ENCODE measurements at places on chromosomes 13 and 19.

- no peak for DNase-seq
Observed at GRCh38 chr13:42649831-42650230, 75.9 kb downstream of the TNFSF11 start.

DNA sequence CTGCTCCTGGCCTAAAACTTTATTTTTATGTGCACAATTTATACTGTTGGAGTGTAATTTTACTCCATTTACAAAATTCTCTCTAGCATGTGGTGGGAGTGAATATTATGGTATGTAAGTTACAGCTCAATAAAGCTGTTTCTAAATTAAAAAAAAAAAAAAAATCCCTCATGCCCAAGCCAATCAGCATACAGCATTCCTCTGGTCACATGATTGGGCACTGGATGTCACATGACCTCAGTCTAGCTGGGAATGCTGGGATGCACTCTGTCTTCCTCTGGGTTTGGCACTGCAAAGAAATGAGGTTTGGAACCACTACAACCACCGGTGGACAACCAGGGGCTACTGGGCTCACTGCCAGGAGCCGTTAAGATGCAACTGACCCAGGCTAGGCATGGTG is 67.6 kb downstream of the ZNF557 start:
- no peak for DNase-seq

- DNase-seq = peak; percentile 56
Observed at GRCh38 chr13:20924758-20925394, 22.3 kb upstream of the XPO4 start.

DNA sequence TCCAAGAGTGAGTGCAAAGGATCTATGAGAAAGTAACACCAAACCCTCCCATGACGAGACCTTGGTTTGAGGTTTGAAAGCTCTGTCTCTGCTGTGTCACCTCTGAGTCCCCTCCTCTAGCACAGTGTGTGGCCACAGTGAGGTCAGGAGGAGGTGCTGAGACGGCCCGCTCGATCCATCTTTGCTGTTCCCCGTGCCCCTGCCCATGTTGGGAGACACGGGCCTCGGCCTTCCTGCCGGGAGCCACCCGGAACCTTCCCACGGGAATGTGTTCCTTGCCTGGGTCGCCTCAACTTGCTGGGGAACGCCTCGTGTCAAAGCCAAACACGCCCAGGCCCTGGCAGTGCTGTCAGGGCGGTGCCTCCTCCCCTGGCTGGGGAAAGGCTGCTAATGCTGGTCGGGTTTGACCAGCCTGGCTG is 10.1 kb downstream of the NANOS3 start:
- DNase-seq = no peak

DNA sequence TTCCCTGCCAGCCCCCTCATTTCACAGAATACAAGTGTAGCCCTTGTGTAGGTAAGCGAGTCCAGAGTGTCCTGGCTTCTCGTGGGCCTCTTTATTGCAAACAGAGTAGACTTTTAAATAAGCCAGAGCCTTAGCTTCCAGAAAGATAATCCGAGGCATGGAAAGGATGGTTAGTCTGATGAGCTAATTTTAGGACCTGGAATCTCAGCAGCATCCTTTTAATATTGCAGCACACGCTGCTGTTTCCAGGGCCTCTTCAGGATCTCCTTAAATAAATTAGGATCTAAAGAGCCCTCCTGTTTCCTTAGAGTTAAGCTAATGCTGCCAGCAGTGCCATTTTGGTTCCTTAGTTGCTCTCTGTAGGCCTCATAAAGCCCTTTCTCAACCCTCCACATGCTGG is 99.2 kb downstream of the RFC3 start:
- no peak for DNase-seq

- no peak for DNase-seq
Observed at GRCh38 chr19:55253842-55254624, 4.8 kb downstream of the PPP6R1 start.

Data from T-helper 17 cell (primary cell).